ENCODE measurements at places on chromosomes 5 and 9.

DNA sequence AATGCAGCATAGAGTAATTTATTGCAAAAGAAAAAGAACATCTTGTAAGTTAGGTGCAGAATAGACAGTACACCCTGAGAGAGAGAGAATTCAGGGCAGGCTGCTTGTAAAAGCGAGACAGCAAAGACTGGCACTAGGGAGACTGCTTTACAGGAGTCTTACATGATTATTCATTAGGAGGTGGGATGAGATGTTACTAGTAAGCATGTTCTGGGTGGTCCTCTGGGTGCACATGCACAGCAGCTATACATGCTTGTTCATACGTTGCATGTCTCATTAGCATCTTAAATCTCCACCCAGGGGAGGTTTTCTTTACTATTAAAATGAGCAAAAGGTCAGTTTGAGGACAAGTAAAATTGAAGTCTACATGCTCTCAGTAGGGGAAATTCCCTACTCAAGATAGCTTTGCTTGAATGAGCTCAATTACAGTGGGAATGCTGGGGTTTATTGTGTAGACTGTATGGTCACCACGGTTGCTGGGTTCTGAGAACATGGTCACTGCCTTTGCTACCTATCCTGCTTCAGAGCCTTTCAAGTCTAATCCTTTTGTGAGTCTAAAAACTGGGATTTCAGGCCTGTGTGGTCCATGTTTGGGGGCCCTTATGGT, 60.6 kb downstream of the RGS7BP start:
- ATAC-seq: no peak

DNA sequence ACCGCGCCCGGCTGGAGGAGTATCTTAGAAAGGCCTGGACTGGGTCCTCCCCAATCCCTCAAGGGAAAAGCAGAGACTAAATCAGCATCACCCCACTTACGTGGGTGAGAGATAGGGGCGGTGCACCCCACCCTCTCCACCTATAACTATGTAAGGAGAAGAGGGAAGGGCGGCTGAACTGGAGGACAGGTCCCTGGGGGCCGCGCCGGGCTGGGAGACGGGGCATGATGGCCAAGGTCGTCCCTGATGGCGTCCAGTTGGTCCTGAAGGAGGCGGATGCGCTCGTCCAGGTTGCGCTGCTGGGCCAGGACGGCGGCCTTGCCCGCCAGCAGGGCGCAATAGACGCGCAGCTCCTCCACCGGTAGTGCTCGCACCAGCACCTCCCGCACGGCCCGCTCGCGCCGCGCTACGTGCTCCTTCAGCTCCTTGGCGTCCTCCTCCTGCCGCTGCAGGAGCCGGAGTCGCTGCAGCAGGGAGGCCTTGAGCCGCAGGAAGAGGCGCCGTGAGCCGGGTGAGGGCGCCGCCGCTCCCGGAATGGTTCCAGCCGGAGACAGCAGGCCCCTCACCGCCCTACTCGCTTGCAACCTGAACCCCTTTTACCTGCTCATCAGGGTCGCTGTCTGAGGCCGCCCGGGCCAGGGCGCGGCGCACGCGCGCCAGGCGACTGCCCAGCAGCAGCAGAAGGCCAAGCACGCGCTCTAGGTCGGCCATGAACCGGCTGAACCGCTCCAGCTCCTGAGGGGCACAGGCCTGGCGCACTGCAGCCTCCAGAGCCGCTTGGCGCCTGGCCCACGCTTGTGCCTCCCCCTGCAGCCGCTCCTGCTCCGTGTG, 7.6 kb downstream of the SHROOM1 start:
- peak; percentile 15 for ATAC-seq

- no peak for ATAC-seq
Observed at GRCh38 chr5:141933151-141933550, 9.5 kb downstream of the DELE1 start.

DNA sequence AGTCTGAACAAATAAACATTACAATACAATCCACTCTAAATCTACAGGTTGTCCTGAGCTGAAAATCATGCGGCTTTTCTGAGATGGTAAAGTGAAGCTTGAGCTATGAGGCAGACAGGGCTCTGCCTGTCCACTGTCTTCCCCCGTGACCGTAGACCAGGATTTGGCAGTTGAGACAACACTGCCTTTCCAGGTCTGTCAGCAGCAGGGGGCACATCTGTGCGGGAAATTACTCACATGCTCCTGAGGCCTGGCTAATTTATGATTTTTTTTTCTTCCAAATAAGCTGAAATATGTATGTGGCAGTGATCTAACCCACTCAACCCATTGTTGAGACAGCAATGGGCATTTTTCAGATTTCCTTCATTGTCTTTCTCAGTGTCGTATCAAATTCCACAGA, 307.9 kb downstream of the FBXL7 start:
- ATAC-seq: no peak

GRCh38 chr5:21071421-21071820, 1083.4 kb upstream of the CDH18 start:
- ATAC-seq: no peak

GRCh38 chr5:66829358-66829674, 233.1 kb downstream of the MAST4 start:
- ATAC-seq: no peak

DNA sequence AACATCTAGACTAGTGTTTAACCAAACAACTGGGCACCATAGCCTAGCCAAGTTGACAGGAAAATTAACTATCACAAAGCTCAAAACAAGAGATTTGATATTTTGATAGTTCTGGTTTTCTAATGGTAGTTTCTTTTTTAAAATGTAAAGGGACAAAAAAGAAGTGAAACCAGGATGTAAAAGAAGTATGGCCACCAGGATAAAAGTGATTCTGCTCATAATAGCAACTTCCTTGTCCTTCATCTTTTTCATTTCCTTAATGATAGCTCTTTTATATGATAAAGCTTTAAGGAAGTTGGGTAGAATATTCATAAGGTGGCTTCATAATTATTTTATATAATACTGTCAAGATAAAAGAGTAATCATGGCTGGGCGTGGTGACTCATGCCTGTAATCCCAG, 139.1 kb downstream of the BASP1 start:
- ATAC-seq: no peak

GRCh38 chr9:36961561-36962325, 72.3 kb downstream of the PAX5 start:
- ATAC-seq: no peak

DNA sequence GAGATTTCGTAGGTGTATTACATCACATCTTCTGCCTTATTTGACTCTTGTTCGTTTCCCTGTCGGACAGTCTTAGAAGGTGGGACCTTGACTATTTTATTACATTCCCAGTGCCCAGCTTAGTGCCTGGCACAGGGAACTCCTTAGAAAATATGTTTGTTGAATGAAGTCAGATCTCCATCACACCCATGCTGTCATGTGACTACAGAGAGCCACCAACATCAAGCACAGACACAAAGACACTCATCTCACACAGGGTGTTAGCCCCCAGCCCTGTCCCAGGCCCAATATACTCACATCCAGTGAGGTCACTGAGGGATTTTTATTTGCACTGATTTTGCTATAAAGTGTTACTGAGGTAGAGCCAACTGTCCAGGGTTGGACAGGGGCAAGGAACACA, 692 bp upstream of the SRA1 start:
- ATAC-seq: no peak

DNA sequence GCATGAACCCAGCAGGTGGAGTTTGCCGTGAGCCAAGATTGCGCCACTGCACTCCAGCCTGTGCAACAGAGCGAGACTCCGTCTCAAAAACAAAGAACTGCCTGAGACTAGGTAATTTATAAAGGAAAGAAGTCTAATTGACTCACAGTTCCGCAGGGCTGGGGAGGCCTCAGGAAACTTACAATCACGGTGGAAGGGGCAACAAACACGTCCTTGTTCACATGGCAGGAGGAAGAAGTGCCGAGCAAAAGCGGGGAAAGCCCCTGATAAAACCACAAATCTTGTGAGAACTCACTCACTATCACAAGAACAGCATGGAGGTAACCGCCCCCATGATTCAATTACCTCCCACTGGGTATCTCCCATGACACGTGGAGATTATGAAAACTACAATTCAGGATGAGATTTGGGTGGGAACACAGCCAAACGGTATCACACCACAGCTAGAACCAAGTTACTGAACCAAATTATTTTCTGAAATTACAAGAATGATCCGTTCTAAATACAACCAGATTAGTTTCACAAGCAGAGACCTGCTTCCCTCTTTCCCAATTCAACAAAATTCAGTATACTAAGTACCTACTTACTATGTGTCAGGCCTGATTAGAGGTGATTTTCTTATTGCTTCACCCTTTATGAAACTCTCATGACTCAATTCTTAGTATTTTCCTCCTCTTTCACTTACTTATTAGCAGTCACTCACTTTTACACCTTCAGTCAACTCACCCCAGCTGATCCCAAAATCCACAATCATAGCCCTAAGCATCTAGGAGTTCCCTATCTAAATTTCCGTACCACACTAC, 8.4 kb downstream of the UBTD2 start:
- ATAC-seq: no peak

DNA sequence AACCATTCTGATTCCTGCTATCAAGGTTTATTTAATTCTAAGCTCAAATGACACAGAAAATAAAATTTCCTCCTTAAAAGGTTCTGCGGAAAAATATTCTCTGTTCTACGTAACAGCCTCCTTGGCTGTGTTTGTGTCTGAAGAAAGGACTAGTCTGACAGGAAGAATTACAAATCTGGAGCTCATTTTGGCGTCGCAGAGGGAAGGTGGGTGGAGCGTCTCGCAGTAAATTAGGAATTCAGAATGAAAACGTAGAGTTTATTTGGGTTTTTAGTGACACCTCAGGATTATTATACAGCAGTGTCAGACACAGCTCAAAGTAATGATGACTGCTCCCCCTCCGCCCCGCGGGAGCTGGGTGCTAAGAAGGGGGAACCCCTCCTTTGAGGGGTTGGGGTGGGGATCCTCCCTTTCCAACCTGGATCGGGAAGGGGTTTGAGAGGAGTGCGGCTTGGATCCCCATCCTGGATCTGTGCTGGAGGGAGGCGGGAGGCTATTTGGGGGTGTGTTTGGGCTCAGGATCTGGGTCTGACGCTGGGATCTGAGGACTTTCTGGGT, 933 bp upstream of the TGFBR1 start:
- ATAC-seq: no peak

Data from gastroesophageal sphincter (tissue), 4 donors.